ENCODE measurements at places on chromosomes 4 and X.

- no peak for DNase-seq
These were observed 26.1 kb downstream of the ACOX3 start for GRCh38 chr4:8414377-8414776.

DNA sequence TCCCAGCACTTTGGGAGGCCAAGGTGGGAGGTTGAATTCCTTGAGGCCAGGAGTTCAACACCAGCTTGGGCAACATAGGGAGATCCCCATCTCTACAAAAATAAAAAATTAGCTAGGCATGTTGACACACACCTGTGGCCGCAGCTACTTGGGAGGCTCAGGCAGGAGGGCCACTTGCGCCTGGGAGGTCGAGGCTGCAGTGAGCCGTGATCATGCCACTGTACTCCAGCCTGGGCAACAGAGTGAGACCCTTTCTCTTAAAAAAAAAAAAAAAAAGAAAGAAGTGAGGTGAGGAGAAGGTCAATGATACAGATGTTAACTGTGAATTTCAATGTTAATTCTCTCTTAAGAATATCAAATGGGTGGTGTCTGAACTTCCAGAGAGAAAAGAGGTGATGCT is 15.1 kb upstream of the AP1S2 start:
- DNase-seq, result no peak

- DNase-seq, result no peak
These were observed 26.7 kb downstream of the NR3C2 start for GRCh38 chr4:148415500-148415899.

- DNase-seq, result no peak
These were observed 89.8 kb downstream of the PAPSS1 start for GRCh38 chr4:107630185-107630705.

- no peak for DNase-seq
These were observed 45.4 kb downstream of the SMARCAD1 start for GRCh38 chr4:94253036-94253435.

DNA sequence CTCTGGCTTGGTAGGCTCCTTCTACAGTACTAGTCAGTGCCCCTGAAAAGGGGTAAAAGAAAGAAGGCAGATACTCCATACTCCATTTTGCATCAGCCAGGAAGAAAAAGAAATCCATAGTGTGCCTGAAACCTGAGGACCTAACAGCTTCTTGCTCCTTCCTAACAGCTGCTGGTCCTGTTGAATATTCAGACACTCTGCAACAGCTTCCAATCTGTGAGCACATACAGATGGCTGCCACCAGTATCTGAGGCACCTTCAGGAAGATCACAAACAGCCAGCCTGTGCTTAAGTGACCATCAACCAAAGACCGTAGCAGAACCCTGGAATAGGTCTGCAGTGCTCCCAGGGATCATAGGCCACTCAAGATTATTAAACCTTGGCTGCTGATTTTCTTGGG is 4.3 kb downstream of the GIMD1 start:
- DNase-seq, result no peak

DNA sequence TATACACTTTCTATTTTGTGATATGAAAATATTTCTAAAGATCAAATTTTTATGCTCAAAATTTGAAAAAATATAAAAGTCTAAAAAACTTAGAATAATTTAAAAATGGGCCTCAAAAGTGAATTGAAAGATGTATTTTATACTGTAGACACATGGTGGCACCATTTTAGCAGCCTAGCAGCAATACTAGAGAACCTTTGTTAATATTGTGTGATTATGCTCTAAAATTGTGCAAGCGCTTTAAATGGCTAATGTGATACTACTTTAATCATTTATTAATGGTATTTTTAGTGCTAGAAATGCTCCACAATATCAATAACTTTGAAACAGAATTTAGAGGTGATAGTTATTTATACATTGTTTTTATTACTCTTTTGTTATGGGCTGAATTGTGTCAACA is 3.7 kb upstream of the GUF1 start:
- no peak for DNase-seq

DNA sequence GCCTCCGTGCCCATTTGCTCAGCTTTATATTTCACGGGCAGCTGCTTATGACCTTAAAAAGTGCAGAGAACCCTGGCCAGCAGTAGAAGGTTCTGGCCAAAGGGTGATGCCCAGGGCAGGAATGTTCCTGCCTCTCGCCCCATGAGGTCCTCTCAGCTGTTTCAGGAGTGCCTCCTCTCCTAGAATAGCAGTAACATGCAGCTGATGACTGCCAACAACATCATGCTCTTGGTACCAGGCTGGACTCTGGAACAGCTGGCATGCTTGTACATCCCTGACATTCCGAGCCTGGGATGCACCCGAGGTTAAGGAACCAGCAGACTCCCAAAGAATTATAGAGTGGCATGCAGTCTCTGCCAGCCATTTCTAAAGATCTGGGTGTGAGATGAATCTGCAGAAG is 11.7 kb upstream of the TENM3 start:
- DNase-seq, result no peak

- DNase-seq, result no peak
These were observed 271.5 kb upstream of the FAM241A start for GRCh38 chr4:111873801-111874200.

- no peak for DNase-seq
These were observed 54.4 kb downstream of the CBR4 start for GRCh38 chr4:168955674-168956073.

DNA sequence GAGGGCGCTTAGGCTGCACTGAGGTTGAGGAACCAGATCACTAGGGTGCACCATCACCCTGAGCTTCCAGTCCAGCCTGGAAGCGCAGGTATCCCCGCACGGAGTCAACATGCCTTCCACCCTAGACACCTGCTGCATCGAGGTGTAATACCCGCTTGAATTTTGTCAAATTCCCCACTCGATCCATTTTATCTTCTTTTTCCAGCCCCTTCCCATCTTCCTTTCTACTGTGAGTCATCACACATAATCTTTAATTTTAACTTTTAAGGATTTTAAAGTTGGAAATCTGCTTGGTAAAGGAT is 821 bp downstream of the PLK4 start:
- no peak for DNase-seq

DNA sequence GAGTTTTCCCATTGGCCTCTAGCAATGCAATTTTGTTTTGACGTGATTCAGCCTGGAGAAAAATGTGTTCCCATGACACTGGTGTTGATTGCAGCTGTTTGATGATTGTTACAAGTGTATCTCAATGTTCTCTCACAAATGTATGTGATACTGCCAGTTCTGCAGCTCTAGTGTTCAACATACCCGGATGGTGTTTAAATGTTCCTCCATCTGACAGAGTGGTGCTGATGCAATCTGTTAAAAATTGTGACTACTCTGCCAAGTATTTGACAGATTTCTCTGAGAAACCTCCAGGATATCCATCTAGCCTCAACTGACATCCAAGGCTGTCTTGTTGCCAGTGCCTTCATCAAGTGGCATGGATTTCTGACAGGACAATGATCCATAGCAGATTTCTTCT is 657.2 kb upstream of the DIAPH2 start:
- no peak for DNase-seq

GRCh38 chr4:3387154-3387942 is 54.4 kb upstream of the HGFAC start:
- peak; percentile 54 for DNase-seq

GRCh38 chr4:970046-970745 is 3.2 kb downstream of the DGKQ start:
- DNase-seq, result no peak

DNA sequence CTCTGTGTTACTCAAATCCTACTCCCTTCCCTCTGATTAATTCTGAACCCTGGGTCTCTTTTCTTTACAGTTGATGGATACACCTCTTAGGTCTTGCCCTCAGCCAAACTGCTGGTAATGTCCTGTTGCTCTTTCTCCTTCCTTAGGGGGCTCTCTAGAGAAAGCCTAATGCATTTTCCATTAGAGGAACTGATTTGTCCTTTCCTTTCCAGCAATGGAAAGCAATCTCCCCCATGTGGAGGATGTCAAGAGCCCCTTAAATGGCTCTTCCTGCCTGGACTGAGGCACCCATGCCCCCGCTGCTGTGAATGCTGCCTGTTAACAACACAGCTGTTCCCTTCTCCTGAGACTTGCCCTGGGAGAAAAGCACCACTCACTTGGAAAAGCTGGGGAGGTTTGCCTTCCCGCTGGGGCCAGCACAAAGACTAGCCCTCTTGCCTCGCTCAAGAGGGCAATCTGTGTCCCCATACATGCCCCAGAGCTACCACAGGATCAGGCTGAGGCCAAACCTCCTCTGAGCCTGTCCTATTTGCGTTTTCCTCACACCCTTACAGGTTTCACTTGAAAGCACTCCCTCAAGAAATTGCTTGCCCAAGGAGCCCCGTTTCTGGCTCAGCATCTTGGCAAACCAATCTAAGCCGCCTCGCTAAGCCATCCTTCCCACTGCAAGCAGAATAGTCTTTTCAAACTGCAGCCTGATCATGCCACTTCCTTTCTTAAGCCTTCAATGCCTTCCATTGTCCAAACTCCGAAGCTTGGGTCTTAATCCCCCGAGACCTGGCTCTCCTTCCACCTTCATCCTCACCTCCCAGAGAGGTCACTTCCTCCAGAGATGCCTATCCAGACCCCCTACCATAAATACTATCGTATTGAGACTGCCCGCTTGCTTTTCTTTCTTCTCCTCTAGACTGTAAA is 23.2 kb upstream of the SMIM20 start:
- no peak for DNase-seq

DNA sequence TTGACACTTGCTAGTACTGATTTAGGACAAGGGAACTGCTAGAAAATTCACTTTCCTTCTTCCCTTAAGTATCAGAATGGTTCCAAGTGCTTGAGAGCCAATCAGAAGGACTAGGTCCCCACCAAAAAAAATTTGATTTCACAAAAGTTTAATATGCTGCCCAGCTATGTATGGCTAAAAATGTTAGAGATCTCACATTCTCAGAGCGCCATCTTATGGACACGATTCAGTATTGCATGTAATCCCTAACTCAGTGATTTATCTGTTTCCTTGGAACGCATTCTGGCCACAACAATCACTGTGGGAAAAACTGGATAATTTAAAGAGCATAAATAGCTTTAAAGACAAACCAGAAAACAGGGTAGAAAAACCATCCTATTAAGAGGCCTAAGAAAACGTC is 255.1 kb upstream of the GPC4 start:
- no peak for DNase-seq

GRCh38 chr4:24287096-24287495 is 297.3 kb downstream of the DHX15 start:
- DNase-seq, result no peak

DNA sequence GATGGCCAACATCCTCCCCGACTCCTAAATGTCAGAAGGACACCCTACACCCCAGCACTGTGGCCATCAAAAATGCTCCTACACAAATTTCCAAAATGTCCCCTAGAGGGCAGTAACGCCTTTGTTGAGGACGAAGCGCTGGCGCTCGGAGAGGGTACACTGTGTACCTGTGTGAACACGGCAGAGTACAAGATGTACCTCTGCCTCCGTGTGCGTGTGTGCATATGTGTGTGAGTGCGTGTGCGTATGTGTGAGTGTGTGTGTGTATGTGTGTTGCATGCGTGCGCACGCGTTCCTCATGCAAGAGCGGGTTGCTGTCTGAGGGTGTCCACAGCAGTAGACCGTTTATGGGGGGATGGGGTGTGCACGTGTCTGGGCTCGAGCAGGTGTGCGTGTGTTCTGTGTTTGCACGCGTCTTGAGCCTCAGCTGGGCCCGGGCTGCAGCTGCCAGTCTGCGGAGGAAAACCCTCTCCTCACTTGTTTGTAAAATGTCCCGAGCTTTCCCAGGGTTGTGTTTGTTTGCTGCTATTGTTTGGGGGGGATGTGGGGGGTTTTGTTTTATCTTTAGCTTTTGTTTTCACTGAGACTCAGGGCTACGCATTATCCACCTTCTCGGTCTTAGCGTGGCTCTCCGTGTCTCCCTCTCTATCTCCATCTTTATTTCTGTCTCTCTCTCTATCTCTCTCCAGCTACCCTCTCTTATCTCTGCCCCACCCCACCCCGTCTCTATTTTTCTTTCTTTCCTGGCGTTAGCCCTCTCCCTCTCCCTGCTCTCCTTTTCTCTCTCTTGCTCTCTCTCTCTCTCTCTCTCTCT is 10.4 kb upstream of the TSPYL2 start:
- peak; percentile 90 for DNase-seq
